ENCODE measurements at places on chromosomes 2 and 18.

GRCh38 chr2:142040556-142040955 is 90.3 kb downstream of the LRP1B start:
- no peak for DNase-seq

DNA sequence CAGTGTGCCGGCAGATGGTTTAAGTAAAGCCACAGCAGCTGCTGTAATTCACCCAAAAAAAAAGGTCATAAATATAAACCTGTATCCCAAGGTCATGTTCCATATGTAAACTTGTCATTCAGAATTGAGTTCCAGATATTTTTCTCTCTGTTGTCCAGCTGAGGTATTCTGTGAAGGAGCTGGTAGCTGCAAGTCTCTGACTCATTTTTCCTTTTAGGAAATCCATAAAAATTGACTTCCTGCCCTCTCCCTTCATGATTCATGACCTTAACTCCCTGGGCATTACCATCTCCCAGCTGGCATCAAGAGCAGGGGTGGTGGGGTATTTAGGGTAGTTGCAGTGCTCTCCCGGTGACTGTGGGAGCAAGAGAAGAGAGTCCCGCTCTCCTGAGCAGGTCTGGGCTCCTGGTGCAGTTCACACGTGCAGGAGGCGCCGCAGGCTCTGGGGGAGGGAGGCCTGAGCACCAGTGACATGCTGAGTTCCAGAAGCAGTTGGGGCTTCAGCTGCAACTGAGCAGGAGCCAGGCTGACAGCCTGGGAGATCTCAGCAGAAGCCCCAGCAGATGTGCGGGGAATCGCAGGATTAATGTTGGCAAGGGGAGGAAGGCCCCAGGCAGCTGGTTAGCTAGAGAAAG is 192.6 kb downstream of the MGAT5 start:
- DNase-seq, result peak; percentile 66

DNA sequence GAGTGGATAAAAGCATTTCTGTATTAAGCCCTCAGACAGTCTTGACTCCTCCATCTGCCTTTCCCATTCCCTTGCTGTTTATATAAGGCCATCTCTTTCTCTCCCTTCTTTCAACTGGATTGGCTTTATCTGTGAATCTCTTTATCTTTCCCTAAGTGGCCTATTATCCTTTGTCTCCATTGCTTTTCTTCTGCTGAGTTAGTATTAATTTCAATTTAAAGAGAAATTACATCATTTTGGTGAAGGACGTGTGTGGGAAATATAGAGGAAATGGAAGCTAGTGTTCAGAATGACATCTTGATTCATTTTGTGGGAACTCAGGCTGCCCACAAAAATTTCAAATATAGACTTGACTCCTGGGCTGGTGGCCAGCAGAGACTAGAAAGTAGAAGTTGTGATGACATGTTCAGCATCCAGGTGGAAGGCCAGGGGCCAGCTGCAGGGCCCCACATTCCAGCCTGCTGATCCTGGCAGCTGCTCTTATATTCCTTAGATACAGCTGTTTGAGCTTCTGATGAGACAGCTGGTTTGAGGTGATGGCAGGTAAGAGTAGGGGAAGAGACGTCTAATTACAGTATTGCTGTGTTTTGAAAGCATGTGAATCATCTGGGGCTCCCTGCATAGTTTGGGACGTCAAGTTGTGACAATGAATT is 52.3 kb downstream of the DIS3L2 start:
- no peak for DNase-seq

- DNase-seq, result peak; percentile 69
Observed at GRCh38 chr2:28393114-28393836, 617 bp downstream of the FOSL2 start.

- no peak for DNase-seq
Observed at GRCh38 chr2:137207030-137207429, 441.7 kb downstream of the THSD7B start.

GRCh38 chr2:44933434-44933951 is 8.0 kb upstream of the SIX3 start:
- DNase-seq, result no peak

GRCh38 chr2:42770288-42771131 is 6.6 kb upstream of the OXER1 start:
- peak; percentile 61 for DNase-seq

GRCh38 chr2:202251494-202251893 is 13.1 kb upstream of the SUMO1 start:
- no peak for DNase-seq

- DNase-seq, result no peak
Observed at GRCh38 chr2:240023792-240024191, 1.4 kb downstream of the NDUFA10 start.

GRCh38 chr2:155947069-155947468 is 385.5 kb downstream of the NR4A2 start:
- DNase-seq, result no peak

DNA sequence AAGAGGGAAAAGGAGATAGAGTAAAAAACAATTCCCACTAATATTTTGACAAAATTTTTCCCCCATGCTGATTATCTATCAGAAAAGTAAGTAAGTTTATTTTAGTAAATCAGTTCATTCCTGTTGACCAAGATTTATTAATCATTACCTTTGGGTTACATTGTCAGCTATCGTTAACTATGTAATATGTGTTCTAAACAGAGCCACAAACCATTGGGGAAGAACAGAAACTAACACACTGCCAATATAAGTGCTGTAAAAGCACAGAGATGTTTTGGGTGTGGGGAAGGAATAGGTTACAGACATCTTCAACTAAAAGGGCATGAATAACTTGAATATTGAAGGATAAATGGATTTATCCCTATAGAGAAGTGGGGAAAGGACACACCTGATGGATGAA is 42.5 kb upstream of the ACADL start:
- DNase-seq, result no peak

GRCh38 chr2:239819974-239820555 is 205.1 kb downstream of the NDUFA10 start:
- no peak for DNase-seq

GRCh38 chr18:3411854-3412268 is 38.1 kb upstream of the TGIF1 start:
- peak; percentile 70 for DNase-seq

- peak; percentile 90 for DNase-seq
Observed at GRCh38 chr2:217835931-217836891, 166.6 kb downstream of the TNS1 start.

DNA sequence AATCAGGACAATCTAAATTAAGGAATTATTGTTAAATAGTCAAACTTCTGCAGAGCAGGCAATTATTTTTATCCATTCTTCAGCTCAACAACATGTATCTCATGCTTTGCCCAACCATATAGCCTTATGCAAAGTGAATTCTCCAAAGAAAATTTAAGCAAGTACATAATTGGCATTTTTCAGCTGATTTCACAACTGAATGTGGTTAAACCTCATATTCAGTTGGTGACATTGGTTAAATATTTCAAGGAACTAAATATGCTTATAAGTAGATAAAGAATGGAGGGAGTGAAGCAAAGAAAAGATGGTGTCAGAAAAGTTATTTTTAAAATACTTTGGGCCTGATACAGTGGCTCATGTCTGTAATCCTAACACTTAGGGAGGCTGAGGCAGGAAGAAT is 816.2 kb downstream of the NRXN1 start:
- DNase-seq, result no peak

DNA sequence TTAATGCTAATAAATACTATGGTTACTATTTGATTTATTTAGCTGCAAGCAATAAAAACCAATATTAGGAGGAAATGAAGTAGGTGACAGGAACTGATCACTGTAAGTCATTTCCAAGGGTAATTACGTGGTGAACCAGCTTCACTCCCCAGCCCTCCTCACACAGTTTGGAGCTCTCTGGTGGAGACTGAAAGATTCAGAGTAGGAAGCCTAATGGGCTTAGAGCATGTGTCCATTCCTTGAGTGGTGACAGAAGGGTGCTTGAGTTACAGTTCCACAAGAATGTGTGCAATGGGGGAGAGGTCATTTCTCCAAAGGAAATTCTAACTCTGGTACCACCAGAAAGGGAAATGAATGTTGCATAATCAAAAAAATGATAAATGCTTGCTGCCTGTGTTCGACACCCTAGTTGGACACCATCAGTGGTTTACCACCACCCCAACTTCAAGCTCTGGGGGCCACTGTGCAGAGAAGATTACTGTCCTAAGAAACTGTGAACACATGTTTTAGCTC is 285.1 kb upstream of the MMADHC start:
- no peak for DNase-seq

DNA sequence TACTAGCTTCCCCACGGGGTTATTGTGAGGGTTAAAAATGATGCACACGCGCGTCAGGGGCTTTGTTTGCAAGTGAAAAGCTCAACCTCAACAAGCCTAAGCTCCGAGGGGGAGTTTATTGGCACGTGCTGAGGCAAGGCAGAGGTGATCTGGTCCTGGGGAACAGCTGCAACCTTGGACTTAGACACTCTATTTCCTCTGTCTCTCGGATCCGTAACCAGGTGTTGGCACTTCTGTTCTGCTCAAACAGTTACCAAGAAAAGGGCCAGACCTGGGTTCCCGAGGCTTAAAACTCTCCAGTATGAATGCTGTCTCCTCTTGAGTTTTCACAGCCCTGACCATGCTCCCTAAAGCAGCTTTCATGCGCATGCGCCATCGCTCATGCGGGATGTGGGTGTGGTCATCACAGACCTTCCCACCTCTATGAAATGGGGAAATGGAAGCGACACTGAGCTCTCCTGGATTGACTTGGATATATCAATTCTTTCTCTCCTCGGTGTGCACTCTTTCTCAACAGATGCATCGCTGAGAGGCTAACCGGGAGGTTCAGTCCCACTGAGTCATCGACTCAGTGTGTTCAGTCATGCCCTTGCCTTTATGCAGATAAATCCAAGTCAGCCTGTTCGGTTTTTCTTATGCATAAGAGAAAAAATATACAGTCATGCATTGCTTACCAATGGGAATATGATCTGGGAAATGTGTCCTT is 19.9 kb upstream of the RAB31 start:
- no peak for DNase-seq

DNA sequence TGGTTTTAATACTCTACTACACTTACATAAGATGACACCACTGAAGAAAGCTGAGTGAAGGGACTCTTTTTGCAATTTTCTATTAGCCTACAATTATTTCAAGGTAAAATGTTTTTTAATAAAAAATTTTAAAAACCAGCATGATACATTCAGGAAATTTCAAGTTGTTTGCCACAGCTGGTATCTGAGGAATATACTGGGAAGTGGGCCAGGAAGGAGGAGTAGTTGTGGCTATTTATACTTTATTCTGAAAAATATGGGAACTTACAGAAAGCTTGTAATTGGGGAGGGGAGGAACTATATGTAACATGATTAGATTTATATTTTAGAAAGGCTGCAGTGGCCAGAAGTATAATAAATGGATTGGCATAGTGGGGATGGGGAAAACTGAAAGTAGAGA is 40.8 kb downstream of the WDR35 start:
- DNase-seq, result peak; percentile 45

All from stomach (tissue), 19 donors.